ENCODE measurements at places on chromosomes 3 and 15.

DNA sequence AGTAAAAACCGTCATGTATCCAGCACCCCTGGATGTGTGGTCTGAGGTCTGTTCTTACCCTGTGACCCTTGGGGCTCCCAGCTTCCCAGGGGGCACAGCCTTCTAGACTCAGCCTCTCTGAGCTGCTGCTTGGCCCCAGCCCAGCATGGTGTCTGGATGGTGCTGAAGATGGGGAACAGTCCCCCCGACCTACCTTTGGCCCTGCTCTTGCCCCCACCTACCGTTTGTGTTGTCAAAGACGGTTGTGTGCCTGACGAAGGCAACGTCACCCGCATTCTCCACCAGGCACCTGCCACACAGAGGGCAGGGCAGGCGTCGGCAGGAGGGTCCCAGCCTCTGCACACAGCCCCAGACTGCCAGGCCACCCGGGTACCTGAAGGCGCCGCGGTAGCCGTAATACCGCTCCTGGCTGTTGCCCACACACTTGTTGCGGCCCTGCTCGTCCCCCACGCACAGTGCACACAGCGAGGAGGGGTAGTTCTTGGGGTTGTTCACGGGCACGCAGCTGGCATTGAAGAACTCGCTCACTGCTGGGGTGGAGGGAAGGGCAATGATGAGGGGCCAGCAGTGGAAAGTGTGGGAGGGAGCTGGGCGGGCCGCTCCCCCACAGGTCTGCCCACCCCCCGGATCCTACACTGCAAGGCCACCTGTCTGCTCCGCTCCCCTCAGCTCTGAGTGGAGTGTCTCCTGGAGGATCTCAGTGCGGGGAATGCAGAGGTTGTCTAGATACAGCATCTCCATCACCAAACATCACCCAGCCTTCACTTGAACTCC, 21.0 kb downstream of the MELTF start:
- DNase-seq = no peak

- no peak for DNase-seq
These were observed 26.5 kb upstream of the P2RY12 start for GRCh38 chr3:151410891-151411559.

DNA sequence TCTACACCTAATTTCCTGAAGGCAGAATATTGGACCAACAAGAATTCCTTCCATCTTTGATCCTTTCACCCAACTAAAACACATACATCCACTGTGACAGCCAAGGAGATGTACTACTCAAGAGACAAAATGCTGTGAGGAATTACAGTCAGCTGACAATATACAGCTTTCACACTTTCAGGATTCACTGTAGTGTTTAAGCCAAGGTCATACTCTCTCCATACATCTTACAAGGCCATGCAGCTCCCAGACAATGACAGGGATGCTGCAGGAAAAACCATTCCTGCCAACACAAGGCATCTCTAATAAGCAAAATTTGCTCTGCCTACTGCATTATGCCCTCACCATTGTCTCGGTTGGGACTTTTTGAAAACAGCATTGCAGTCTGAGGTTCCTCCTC, 170.7 kb downstream of the TBC1D5 start:
- DNase-seq = no peak

- no peak for DNase-seq
These were observed 145.5 kb upstream of the TPM1 start for GRCh38 chr15:62896969-62897486.

DNA sequence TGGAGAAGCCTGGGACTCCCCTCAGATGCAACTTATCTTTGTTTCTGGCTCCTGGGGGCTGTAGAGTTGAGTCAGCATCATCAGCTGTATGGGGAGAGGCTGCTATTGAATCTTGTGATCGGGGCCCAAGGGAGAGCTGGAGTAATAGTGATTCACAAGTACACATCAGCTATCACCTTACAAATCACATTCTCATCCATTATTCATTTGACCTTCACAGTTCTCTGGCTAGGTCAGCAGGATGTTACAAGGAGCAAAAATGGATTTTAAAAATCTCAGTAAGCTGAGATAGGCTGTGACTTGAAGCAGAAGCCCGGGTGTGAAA, 175.0 kb downstream of the OPA1 start:
- DNase-seq = no peak

- no peak for DNase-seq
These were observed 45.1 kb downstream of the TNIK start for GRCh38 chr3:171415070-171415469.

GRCh38 chr3:177109688-177110330, 87.5 kb downstream of the TBL1XR1 start:
- DNase-seq = no peak

All from activated CD4-positive, alpha-beta T cell treated with anti-CD3 and anti-CD28 coated beads for 4 hours (primary cell).